Camera-type eye (tissue), 1 donor: ENCODE measurements at places on chromosomes 1 and 21. TPM values are rescaled to one million over a fixed set of nuclear protein-coding genes. Genes with fewer than 3 reads are reported as not detected.

TRIM17 gene
- 3.5 TPM for total RNA-seq

DEPDC1 gene
- 8.6 TPM for total RNA-seq

NUP210L gene
- 0.11 TPM for total RNA-seq

AMY2B gene
- 48.2 TPM for total RNA-seq

SNAPIN gene
- total RNA-seq, result 43.6 TPM

CBS gene
- 11.1 TPM for total RNA-seq

TMEM234 gene
- total RNA-seq, result 18.8 TPM

OR2L3 gene
- total RNA-seq, result 0.33 TPM
